ENCODE measurements at places on chromosomes 2 and 18.
A peak's percentile ranks its signal among the peaks of the same experiment; 100 is the strongest.

- no peaks in the 10 kb centered on the region for H3K27me3 ChIP-seq
- H3K27ac ChIP-seq: no peak overlapping the region
- no peak for DNase-seq
- no peaks in the 10 kb centered on the region for H3K36me3 ChIP-seq
- no peaks in the 10 kb centered on the region for H3K4me1 ChIP-seq
Observed at GRCh38 chr18:50796495-50796894, 23.3 kb downstream of the MRO start.

DNA sequence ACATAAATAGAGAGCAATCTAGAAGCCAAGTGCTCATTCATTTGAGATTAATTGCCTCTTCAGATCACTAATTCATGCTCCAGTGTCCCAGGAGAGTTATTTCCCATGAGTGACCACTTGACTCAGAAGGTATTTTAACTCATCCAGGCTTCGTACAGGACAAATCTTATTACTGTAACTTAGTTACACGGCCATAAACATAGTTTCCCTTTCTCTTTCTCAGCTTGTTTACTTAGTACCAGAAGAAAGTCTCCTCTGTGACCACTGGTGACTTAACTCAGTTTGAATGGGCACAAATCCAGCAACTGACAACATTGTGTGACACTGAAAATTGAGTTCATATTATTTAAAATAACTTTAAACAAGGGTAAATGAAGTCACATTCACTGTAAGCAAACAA lies 25.3 kb downstream of the MMADHC start:
- no peaks in the 10 kb centered on the region for H3K27me3 ChIP-seq
- no peaks in the 10 kb centered on the region for H3K36me3 ChIP-seq
- H3K27ac ChIP-seq: no peak overlapping the region
- DNase-seq: no peak
- no peak overlapping the region for H3K4me3 ChIP-seq

DNA sequence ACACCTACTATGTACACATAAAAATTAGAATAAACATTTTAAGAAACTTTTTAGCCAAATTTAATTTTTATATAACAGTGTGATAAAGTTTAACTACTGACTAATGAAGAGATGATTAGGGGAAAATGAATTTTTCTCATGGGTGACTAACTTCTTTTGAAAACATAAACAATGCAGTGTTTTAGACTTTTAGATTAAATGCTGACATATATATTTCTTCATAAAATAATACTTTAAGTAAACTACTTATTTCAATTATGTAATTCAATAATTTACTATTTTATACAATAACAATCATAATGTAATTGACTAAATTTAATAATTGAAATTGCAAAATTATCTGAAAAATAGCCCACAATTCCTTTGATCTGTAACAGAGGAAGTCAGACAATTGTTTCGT lies 233.3 kb upstream of the PXDN start:
- no peak overlapping the region for H3K4me3 ChIP-seq
- H3K4me1 ChIP-seq: no peaks in the 10 kb centered on the region
- no peaks in the 10 kb centered on the region for H3K36me3 ChIP-seq

DNA sequence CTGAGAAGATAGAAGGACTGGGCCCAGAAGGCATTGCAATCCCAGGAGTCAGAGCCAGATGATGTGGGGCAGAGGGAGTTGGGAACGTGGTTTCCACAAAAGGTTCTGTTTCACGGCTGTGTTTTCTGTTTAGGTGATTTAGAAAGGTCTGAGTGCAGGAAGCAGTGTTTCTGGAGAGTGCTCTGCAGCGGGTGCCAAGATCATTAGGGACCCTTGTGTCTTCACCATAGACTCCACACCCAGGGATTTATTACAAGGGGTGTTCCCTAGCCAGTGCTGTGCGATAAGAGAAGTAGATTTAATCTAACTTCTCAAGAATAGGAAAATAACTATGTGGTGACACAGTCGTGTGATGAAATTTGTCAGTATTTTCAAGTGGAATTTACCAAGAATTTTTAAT lies 221.1 kb upstream of the TPO start:
- H3K27ac ChIP-seq: no peak overlapping the region
- no peaks in the 10 kb centered on the region for H3K36me3 ChIP-seq
- H3K27me3 ChIP-seq: no peaks in the 10 kb centered on the region
- no peaks in the 10 kb centered on the region for H3K4me1 ChIP-seq

DNA sequence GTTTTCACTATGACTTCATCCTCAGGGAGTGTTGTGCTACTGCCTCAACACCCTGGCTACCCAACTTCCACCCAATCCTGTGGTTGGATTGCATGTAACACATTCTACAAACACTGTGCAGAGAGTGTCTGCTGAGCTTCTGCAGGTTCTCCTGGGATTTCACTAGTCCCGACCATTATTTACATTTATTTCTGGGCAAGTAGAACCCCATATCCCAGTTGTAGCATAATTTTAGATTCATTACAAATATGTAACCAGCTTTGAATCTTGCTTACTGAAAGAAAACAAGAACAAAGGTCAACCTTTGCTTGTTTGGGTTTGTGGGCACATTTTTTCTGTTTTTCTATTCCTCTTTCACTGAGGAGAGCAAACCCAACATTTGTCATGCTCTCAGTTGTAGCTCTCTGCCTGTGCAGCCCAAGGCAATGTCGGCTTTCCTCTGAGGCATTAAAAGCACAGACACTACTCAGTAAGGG lies 2036.1 kb upstream of the LRRTM1 start:
- H3K4me3 ChIP-seq: no peak overlapping the region
- no peak overlapping the region for H3K27ac ChIP-seq
- no peaks in the 10 kb centered on the region for H3K4me1 ChIP-seq
- no peaks in the 10 kb centered on the region for H3K27me3 ChIP-seq
- no peaks in the 10 kb centered on the region for H3K36me3 ChIP-seq

GRCh38 chr2:152585830-152586484 lies 131.3 kb downstream of the PRPF40A start:
- H3K4me1 ChIP-seq: peaks cover 11% of the 10 kb centered on the region
- no peaks in the 10 kb centered on the region for H3K36me3 ChIP-seq
- DNase-seq: no peak
- H3K27ac ChIP-seq: no peak overlapping the region

- no peak overlapping the region for H3K27ac ChIP-seq
- no peaks in the 10 kb centered on the region for H3K4me1 ChIP-seq
- no peak overlapping the region for H3K4me3 ChIP-seq
- no peak for DNase-seq
- no peaks in the 10 kb centered on the region for H3K27me3 ChIP-seq
Observed at GRCh38 chr2:107588181-107588580, 238.5 kb upstream of the RGPD4 start.

DNA sequence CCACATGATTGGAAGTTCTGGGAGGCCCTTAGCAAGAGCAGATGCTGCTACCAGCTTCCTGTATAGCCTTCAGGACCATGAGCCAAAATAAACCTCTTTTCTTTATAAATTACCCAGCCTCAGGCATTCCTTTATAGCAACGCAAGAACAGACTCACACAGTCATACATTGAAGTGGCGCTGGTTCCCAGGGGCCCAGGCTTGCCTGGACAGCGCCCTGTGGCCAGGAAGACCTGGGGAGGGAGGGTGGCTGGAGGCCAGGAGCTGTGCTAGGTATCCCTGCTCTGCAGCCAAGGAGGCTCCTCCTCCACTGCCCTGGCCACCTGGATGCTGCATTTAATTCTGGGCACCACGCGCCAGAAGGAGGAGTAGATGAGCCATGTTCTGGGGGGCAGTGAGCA lies 98.1 kb downstream of the AGAP1 start:
- no peak overlapping the region for H3K4me3 ChIP-seq
- H3K27me3 ChIP-seq: no peaks in the 10 kb centered on the region
- no peak overlapping the region for H3K27ac ChIP-seq
- H3K36me3 ChIP-seq: no peaks in the 10 kb centered on the region
- H3K4me1 ChIP-seq: no peaks in the 10 kb centered on the region

GRCh38 chr2:113117541-113118262 lies 9.7 kb upstream of the IL1RN start:
- no peaks in the 10 kb centered on the region for H3K4me1 ChIP-seq
- H3K27ac ChIP-seq: no peak overlapping the region
- no peak overlapping the region for H3K4me3 ChIP-seq
- DNase-seq: no peak

GRCh38 chr2:82879803-82880202 lies 1579.3 kb downstream of the SUCLG1 start:
- no peaks in the 10 kb centered on the region for H3K4me1 ChIP-seq
- no peak overlapping the region for H3K4me3 ChIP-seq
- H3K36me3 ChIP-seq: no peaks in the 10 kb centered on the region
- DNase-seq: no peak
- no peak overlapping the region for H3K27ac ChIP-seq

DNA sequence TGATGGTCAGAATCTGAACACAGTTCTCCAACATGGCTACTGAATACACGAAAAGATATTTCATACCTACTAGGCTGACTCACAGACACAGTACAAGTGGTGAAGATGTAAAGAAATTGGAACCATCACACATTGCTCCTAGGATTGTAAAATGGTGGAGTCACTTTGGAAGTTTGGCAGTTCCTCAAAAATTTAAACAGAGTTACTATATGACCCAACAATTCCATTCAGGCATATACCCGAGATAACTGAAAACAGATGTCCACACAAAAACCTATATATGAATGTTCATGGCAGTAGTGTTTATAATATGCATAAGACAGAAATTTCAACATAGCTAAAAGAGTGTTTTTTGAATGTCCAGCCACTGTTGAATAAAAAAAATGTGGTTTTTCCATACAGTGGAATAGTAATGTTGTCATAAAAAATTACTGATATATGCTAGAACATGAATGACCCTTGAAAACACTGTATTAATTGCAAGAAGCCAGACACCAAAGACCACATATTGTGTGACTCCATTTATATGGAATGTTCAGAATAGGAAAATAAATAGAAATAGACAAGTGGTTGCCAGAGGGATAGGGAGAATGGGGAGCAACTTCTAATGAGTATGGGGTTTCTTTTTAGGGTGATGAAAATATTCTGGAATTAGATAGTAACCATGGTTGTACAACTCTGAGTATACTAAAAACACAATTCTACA lies 10.1 kb downstream of the RMP24 start:
- no peak overlapping the region for H3K27ac ChIP-seq
- H3K36me3 ChIP-seq: peaks cover 19% of the 10 kb centered on the region
- no peaks in the 10 kb centered on the region for H3K4me1 ChIP-seq
- DNase-seq: no peak
- H3K27me3 ChIP-seq: no peaks in the 10 kb centered on the region
- H3K4me3 ChIP-seq: no peak overlapping the region

GRCh38 chr18:58054041-58054781 lies 10.2 kb downstream of the NEDD4L start:
- H3K27me3 ChIP-seq: no peaks in the 10 kb centered on the region
- no peak overlapping the region for H3K27ac ChIP-seq
- DNase-seq: no peak

DNA sequence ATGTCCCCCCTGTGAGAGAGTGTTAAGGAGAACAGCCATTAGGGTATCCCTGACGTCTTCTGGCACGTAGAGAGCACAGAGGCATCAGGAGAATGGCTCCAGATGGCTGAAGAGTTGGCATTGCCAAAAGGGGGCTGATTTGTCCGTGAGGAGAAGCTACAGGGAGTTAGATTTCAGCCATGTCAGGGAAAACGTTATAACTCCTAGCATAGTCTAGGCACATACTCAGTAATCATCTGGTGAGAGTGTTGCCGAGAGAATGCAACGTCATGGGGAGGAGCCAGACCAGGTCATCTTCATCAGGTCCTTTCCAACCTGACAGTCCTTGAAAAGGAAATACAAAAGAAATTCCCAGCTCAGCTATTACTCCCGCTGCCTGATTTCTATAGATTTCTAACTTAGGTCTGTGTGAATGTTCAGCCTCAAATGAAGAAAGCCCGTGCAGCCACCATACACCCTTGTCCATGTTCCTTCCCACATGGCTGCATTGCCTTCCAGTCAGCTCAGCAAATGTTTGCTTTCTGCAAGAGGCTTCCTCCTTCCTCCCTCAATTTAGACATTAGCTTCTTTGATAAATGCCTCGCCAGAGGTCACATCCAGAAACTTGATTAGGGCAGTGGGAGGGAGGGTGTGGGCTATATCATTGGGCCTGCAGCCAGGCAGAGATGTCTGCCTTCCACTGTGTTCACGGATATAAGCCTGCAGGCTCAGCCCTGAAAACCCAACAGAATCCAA lies 93.0 kb downstream of the STPG4 start:
- no peaks in the 10 kb centered on the region for H3K27me3 ChIP-seq
- H3K4me1 ChIP-seq: peaks cover 69% of the 10 kb centered on the region
- H3K27ac ChIP-seq: peak overlapping the region; percentile 96
- DNase-seq: no peak
- H3K36me3 ChIP-seq: no peaks in the 10 kb centered on the region

GRCh38 chr2:20422402-20423271 lies 24.2 kb upstream of the RHOB start:
- no peaks in the 10 kb centered on the region for H3K36me3 ChIP-seq
- H3K4me3 ChIP-seq: no peak overlapping the region
- peaks cover 77% of the 10 kb centered on the region for H3K4me1 ChIP-seq
- H3K27ac ChIP-seq: peak overlapping the region; percentile 90
- H3K27me3 ChIP-seq: no peaks in the 10 kb centered on the region

DNA sequence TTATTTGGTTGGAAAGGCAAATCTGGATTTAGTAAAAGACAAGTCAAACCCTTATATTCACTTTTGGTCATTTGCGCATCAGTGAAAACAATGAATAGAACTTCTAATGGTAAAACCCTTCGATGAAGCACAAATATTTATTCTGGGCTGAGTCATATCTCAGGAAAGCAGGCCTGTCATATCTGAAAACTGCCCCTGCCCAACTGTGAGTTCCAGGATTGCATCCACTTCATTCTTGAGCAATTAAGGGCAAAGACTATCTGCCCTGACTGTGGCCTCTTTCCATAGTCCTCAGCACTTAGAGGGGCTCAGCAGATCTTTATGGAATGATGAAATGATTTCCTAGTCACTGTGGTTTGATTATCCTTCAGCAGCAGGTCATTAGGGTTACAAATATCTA lies 795.2 kb upstream of the ID2 start:
- H3K36me3 ChIP-seq: no peaks in the 10 kb centered on the region
- no peaks in the 10 kb centered on the region for H3K27me3 ChIP-seq
- no peak for DNase-seq
- no peak overlapping the region for H3K4me3 ChIP-seq

- H3K4me3 ChIP-seq: no peak overlapping the region
- H3K27me3 ChIP-seq: no peaks in the 10 kb centered on the region
- H3K27ac ChIP-seq: no peak overlapping the region
Observed at GRCh38 chr2:19146867-19147266, 211.6 kb downstream of the OSR1 start.

Measured in sigmoid colon (tissue), 7 donors.